ENCODE measurements at places on chromosomes 4 and X.

GRCh38 chrX:71909956-71910355, 689 bp upstream of the NHSL2 start:
- DNase-seq, result no peak

GRCh38 chr4:144283526-144283925, 143.0 kb upstream of the GYPA start:
- DNase-seq, result no peak

- DNase-seq, result no peak
Measured at GRCh38 chr4:128978985-128979384, 114.4 kb downstream of the SCLT1 start.

GRCh38 chrX:155611302-155611701, 1.4 kb downstream of the TMLHE start:
- DNase-seq, result no peak

DNA sequence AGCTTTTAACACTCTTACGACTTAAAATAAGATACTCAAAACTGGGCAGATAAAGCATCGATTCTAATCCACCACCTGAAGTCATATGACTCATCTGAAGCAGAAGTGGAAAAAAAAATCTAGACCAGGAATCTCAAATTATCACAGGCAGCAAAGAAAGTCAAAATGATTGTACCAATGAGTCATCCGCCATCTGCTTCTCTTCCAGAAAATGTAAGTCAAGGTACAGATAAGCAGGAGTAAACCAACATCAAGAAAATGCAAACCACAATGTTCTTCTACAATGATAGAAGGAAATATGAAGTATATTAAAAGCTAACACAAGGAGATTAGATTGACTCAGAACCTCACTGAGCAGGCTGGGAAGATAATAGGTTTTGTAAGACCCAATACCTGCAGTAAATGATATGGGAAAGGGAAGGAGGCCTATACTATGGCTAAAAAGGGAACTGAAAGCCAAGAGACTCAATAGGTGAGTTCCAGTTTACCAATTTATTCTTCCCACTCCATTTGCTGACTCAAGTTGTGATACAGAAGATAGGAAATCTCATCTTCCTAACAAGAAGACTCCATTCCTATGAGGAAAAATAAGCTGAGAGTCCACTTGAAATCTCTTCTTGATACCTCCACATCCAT, 88.4 kb upstream of the TET2 start:
- DNase-seq, result peak; percentile 81

DNA sequence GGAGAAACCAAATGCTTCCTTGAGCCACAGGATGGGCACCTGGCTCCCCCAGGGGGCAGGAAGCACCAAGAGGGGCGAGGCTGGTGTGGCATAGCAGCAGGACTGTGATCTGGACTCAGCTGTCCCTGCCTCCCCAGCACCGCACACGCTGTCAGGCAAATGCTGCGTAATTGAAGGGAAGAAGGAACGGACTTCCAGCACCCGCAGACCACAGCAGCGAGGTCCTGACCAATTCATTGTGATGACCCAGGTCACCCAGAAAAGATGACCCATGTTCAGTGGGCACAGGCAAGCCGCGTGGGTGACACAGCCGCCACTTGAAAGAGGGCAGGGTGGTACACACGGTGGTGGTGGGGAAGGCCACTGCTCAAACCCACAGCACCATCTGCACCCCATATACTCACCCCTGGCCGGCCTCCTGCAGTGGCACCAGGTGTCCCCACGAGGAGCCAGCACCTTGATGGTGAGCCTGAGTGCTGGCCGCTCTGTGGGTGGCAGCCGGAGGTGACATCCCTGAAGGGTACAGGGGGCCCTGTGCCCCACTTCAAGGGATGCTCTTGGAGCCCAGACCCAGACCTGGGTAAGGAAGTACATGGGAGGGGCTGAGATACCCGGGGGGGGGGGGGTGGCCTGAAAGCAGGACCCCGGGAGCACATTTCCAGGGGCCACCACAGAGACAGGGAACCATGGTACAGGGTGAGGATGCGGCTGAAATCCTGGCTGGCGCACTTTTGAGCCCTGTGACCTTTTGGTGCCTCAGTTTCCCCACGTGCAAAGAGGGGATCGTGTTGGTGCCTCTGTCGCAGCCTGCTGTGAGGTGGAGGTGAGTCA, 11.5 kb downstream of the NAT8L start:
- no peak for DNase-seq

GRCh38 chr4:98055800-98056501, 87.3 kb downstream of the STPG2 start:
- no peak for DNase-seq

GRCh38 chr4:88720451-88721428, 23.1 kb upstream of the NAP1L5 start:
- DNase-seq, result no peak

DNA sequence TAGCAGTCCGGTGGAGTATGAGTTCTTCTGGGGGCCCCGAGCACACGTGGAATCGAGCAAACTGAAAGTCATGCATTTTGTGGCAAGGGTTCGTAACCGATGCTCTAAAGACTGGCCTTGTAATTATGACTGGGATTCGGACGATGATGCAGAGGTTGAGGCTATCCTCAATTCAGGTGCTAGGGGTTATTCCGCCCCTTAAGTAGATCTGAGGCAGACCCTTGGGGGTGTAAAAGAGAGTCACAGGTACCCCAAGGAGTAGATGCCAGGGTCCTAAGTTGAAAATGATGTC, 852 bp downstream of the MAGEH1 start:
- no peak for DNase-seq

- no peak for DNase-seq
Measured at GRCh38 chr4:1831331-1831730, 24.6 kb downstream of the LETM1 start.

DNA sequence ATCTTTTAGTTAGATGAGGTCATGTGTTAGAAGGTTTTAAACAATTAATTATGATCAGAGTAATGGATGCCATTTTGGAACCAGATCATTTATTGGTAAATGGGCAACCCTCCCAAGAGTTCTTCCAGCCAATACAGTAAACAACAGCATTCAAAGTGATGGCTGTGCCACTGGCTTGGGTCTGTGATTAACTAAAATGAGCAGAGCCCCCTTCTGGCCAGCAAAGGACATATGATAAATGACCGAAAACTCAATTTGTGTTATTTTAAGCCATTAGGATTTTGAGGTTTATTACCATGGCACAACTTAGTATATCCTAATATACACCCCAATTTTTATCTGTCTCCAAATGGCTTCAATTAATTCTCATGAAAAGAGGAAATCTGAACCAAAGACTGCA, 90.8 kb upstream of the NPFFR2 start:
- peak; percentile 5 for DNase-seq

DNA sequence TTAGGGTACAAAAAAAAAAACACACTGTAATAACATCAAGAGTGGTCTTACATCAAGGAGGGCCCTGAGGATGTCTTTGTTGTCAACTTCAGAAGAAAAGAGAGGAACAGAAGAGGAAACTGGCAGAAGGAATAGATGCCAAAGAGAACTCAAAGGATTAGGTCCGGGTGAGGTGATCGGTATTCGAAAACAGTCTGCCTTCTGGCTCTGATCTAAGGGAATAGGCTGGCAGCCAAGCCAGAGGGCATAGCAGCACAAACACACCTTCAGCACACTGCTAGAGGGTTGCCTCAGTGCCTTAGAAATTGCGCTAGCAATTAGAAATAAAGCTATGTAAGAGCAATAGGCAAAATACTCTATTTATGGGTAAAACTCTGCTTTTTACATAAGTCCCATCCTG, 91.4 kb upstream of the TTC29 start:
- no peak for DNase-seq

DNA sequence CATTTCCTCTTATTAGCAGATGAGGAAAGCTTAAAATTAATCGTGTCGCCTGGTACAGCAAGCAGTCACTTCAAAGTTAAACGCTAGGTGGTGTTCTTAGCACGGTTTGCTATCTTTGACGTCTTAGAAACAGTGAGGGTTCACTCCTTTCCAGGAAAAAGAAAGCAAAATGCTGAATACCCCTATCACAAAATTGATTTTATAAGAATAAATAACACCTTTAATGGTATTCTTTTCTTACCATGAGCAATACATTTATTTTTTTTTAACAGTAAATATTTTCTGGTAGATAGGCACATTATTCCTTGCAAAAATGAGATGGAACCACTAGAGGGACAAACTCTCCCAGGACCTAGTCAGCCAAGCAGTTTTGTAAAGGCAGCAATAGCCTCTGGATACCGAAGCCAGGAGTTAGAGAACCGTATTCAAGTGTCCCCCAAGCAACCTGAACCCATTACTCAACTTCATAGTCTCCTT, 153.9 kb downstream of the KDR start:
- DNase-seq, result peak; percentile 55

GRCh38 chr4:139144161-139144859, 32.7 kb downstream of the ELF2 start:
- peak; percentile 85 for DNase-seq

- peak; percentile 69 for DNase-seq
Measured at GRCh38 chr4:17385403-17385802, 126.5 kb downstream of the QDPR start.

- DNase-seq, result peak; percentile 83
Measured at GRCh38 chr4:106687026-106687425, 318.4 kb upstream of the GIMD1 start.

DNA sequence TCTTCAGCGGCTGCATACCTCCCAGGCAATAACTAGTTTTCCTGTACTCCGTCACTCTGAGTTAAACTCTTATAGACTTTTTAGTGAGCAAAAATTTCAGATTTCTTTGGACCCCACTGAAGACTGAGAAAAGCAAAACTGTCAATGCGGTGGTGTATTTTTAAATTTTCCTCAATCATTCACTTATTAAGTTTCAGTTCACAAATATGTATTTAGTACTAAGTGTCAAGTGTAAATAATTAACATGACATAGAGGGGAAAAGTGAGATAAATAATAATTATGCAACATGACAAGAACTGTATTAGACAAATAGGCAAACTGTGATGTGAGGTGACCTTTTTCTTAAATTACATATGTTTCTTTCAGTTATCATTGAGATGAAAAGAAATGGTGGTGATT, 124.4 kb downstream of the NAF1 start:
- DNase-seq, result no peak

- peak; percentile 9 for DNase-seq
Measured at GRCh38 chrX:147917700-147918695, 6.3 kb downstream of the FMR1 start.

GRCh38 chr4:83075311-83076095, 39.0 kb downstream of the PLAC8 start:
- peak; percentile 65 for DNase-seq

GRCh38 chr4:26031704-26032103, 117.7 kb downstream of the SMIM20 start:
- no peak for DNase-seq

DNA sequence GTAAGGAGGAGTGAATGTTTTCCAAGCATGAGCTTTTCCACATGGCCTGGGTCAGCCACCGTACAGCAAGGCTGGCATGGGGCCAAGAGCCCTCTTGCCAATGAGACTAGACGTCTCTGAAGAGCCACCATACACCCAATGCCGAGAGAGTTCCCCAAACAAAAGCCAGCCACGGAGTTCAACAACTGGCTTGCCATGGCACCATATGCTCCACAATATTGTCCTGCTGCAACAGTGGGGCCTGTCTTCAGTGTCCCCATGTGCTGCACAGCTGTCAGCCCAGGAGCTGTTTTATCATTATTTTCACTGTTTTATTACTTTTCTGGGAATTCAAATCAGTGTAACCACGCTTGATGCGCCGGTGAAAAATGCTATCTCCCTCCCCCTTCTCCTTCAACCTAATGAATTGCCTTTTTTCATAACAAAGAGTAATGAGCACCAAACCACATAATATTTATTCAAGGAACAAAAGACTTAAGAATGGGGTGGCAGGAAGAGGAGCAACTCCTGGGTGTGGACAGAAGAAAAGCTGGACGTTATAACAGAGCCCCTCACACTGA, 18.4 kb downstream of the MAML3 start:
- no peak for DNase-seq

GRCh38 chr4:79977131-79977840, 95.7 kb downstream of the ANTXR2 start:
- DNase-seq, result peak; percentile 77

- no peak for DNase-seq
Measured at GRCh38 chrX:100440006-100440405, 29.9 kb upstream of the PCDH19 start.

GRCh38 chrX:153657161-153657560, 10.2 kb downstream of the DUSP9 start:
- DNase-seq, result no peak

GRCh38 chr4:8681391-8681790, 88.8 kb downstream of the CPZ start:
- no peak for DNase-seq

GRCh38 chr4:7844594-7844991, 95.1 kb downstream of the AFAP1 start:
- DNase-seq, result peak; percentile 96

GRCh38 chrX:74546984-74547383, 67.4 kb downstream of the RLIM start:
- no peak for DNase-seq

DNA sequence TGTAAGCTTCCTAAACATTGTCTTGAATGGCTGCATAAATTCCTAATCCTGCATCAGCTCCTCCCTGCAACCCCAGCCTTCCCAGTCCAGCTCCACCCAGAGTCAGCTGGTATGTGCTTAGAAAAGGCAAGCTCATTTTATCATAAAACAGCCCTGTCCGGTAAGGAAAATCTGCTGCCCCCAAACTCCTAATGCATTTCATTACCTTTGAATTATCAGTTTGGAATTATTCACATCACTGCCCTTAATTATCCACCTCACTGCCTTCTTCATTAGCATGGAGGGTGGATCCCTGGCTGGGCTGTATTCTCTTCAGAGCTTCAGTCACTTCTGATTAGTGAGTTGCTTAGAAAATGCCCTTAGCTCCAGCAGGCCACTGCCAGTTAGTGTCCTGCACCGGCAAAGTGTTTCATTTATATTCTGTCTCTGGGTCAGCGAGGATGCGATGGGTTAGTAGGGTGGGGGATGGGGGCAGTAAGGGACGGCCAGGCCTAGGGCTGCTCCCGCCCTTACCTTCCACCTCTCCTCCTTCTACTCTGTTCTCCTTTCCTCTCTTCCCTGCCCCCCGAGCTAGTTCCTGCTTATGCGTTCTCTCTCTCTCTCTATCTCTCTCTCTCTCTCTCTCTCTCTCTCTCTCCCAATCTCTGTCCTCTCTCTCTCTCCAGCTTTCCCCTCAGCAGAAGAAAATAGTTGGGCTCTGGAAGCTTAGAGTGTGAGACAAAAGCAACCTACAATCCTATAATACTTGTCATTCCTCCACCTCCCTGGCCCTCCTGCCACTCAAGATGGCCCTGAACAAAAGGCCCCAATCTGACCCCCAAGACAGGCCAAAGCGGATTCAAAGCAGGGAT, 174.8 kb upstream of the KLF3 start:
- peak; percentile 6 for DNase-seq

DNA sequence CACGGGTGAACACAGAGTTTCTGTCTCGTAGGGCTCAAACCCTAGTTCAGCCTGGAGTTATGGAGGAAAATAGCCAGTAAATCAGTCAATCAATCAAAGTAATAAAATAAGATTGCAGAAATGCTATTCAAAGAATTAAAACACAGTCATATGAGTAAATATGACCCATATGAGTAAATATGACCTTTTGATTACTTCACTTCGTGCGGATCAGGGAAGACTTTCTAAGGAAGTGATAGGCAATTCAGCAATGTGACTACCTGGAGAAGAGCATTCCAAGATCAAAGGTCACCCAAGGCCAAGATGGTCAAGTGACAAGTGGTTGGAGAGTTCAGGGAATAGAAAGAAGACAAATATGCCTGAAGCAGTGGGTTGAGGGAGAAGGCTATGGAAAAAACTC, 722.6 kb downstream of the ADGRL3 start:
- DNase-seq, result no peak
